ENCODE measurements at places on chromosomes 6 and 20.

DNA sequence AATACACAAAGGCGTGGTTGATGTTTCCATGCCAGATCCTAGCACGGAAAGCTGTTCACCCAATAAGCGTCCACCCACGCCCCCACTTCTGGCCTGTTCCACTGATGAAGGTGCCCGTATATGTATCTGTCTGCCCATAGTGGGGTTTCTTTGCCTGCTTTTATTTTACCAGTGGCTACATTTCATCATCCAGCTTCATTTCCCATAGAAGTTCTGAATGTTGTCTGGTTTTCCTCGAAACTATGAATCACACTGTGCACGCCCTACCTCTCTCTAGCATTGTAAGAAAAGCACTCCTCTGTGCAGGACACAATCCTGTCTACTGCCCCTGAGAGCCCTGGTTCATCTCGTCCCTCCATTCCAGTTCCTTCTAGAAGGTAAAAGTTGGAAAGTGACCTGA, 8.8 kb upstream of the CD93 start:
- no peak for DNase-seq

- no peak for DNase-seq
Measured at GRCh38 chr20:44544263-44544662, 22.4 kb upstream of the SERINC3 start.

DNA sequence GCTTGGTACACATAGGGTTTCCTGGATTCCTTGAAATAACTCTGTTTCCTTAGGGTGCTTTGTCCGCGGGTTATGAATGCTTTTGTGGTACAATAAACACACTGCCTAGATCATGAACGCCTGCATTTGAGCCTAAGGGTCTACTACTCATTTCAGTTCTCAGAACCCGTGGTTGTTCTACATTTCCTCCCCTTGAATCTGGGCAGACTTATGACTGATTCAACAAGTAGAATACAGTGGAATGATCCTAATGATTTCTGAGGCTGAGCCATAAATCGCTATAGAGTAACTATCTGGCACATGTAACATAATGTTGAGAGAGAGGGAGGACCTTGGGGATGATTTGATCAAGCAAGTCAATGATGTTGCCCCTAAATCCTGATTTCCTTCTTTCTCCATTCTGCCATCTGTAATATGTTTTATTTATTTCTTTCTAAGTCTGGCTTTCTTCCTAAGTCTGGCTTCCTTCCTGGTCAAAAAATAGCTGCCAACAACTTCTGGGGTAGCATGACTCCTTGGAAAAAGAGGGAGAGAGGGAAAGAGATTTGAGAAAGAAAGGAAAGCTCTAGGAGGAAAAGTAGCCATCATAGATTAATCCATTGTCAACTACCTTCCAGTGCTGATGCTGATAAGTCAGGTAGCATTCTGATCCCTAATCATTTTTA, 23.0 kb downstream of the ABRACL start:
- no peak for DNase-seq

GRCh38 chr6:44064089-44064947, 62.9 kb downstream of the MRPL14 start:
- DNase-seq = no peak

DNA sequence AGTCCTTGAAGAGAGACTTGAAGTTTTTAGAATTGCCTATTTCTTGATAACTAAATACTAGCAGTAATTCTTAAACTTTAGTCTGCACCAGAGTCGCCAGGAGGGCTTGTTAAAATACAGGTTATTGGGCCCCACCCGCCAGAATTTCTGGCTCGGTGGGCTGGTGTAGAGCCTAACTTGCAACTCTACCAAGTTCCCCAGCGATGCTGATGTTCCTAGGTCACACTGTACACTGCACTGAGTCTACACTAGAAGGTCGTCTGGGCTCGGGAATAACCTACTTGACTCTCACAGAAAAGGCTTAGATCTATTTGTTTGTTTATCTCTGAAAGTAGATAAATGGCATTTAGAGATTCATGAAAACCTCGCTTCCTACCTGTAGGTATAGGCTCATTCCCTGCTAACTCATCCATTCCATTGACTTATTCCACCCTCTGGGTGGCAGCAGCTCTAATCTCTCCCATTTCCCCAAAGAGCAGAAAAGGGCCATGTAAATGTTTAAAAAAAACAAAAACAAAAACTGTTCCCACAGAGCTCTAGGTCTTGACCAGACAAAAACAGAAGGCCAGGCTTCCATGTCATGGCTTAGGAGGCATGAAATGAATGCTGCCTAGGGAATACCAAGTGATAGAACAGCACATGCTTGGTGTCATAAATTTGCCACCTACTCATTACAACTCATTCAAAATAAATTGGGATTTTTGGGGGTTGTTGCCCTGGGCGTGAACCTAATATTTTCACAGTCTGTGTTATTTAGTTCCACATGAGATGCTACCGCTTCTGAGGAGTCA, 292.1 kb downstream of the ADGB start:
- DNase-seq = no peak

DNA sequence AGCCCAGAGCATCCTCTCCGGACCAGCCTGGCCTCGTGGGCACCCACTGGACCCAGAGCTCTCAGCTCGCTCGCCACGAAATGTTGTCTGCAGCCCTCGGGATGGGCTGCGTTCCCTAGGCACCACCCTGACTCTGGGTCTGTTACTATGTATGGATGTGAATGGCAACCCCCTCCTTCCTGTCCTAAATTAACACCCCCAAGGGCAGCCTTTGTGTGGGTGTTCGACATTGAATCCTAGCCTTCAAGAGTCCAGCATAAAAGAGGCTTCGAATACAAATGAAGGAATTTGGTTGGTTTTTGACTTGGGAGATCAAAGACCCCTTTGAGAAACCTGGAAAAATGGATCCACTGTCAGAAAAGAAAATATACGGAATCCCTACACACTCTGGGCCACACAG, 86.1 kb downstream of the BMP7 start:
- DNase-seq = no peak

DNA sequence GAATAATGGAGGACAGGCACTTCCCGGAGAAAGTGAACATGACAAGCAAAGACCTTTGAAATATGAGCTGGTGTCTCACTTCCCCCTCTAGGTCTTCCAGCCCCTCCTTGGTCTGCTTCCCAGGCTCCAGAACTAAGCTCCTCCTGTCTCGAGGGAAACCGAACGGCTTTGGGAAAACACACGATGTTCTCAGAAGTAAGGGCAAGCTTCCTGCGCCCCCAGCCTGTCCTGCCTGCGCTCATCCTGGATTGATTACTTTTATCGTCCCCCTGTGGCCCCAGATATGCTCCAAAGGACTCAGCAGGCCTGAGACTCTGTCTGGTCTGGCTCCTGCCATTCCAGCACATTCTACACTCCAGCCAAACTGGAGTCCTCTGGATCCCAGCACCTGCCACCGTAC, 83.4 kb downstream of the ZNF217 start:
- no peak for DNase-seq

DNA sequence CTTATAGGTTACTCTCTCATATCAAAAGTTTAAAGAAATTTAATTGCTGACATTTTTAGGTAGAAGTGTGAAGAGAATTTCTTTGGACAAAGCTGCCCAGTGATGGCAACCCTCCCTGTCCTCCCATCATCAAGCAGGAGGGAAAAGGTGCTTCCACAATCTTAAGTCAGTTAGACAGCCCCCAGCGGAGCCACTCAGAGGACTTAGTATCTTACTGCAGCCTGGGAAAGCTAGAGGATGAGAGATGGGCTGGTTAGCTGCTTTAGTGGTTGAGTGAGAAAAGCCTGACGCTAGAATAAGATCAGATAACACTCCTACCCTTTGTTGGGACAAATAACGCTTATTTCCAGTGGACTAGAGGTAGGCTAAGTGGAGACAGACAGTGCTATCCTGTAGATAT, 227.1 kb downstream of the RFPL4B start:
- DNase-seq = no peak

DNA sequence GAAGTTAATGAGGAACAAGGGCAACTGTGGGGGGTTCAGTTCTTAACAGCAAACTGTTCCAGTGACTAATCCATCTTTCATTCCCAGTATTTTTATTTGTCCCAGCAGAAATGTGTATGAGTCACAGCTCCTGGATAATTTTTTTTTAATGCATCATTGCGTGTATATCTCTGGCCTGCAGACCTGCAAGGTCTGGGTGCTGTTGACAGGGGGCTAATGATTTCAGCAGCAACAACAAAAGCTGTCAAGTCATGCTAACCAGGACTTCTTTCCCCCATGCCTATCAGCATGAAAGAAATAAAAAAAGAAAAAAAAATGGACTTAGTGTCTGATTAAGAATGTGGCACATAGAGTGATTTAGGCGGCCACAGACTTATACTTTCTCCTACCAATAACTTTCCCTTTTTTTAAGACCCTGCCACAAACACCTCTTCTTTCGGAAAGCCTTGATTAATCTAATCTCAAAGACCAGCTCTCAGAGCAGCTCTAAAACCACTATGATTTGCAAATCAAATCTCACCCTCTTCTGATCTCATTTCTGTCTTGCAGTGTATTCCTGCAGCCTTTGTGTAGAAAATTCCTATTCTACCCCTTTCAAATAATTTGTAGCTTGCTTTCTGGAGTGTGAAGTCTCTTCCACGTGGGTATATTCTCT, 14.2 kb upstream of the PREX1 start:
- no peak for DNase-seq

- DNase-seq = no peak
Measured at GRCh38 chr6:41371461-41371991, 36.1 kb downstream of the NCR2 start.

GRCh38 chr20:36975099-36975818, 23.8 kb upstream of the SAMHD1 start:
- no peak for DNase-seq

- DNase-seq = no peak
Measured at GRCh38 chr6:18427296-18427695, 40.1 kb downstream of the RNF144B start.

DNA sequence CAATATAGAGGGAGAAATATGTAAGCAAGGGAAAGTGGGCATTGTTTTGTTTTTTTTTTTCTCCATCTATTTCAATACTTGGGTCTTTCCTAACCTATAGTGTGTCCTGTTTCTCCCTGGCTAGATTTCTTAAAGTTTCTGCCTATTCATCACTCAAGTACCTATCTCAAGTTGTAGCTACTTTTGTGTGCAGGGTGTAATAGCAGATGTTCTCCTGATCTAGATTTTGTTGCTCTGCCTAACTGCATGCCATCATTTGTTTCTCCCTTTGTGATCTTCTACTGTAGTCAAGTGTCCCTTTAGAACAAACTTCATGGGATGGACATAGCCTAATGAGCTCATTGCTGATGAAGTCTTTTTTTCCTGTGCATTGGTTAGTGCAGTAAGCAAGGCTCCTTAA, 45.8 kb downstream of the TOP1 start:
- DNase-seq = no peak

- DNase-seq = no peak
Measured at GRCh38 chr6:4402477-4402976, 267.2 kb upstream of the ECI2 start.

DNA sequence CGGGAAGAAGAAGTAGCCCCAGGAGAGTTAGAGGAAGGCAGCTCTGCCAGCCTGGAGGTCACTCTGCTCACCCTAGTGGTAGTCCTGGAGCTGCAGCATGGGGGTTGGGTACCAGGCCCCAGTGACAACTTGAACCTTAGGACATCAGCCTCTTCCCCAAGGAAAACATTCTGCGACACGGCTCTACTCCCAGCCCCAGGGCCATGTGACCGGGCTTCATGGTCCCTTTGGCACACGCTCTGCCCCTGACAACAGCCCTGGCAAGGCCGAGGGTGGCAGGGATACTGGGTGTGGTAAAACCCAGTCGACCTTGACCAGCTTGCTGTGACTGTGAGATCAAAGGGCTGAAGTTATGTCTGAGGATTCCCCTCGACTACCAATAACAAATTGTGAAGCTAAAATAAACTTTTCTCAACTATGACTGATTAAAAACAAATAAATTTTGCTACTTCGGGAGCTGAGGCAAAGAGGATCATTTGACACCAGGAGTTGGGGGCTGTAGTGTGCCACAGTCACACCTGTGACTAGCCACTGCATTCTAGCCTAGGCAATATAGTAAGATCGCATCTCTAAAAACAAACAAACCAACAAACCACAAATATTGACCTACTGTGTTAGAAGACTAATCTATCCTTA, 24.4 kb upstream of the ARID1B start:
- peak; percentile 61 for DNase-seq

DNA sequence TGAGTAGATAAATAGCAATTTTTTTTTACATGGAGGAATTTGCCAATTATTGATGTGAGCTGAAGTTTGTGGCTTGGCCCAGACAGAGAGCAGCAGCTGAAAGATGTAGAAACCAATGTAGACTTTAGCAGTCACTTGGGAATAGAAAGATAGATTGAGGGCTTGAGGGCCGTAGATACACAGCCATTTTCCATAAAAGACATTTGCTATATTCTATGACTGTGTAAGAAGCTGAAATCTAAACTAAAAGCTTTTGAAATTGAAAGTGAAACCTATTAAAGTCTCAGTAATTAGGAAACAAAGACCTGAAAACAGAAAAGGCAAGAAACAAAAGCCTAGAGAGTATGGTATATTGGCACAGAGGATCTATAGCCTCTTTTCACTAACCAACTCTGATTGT, 332.7 kb downstream of the CENPW start:
- no peak for DNase-seq

DNA sequence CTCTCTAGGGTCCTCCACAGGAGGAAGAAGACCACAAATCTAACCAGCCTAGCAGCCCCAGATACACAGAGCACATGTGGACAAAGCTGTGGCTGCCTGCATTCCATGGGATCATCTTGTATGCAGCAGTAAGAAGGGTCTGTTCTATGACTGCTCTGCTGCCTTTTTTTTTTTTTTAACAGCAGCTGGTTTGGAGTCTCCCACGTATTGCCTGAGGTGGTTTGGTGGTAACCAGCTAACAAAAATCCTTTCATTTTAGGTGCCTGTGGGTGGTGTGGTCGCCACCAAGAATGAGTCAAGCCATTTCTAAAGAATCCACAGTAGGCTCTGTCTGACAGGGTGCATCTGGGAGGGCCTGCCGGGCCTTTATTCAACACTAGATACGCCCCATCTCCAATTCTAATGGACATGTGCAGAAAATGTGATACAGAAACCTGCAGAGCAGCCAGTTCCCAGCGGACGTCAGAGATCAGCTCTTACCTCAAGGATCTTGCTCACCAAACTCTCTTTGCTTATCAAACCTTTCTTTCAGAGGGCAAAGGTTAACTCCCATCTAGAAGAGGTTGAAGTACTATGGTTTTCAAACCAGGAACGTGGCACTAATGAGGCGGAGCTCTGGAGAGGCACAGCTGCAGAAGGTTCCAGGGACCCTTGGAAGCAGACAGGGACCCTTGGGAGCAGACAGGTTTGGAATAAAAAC, 32.0 kb downstream of the GNAS-AS1 start:
- no peak for DNase-seq

Data from HuH-7 (cell line).